Daoy (cell line): ENCODE measurements at places on chromosomes 1 and 21. TPM values are rescaled to one million over a fixed set of nuclear protein-coding genes. Genes with fewer than 3 reads are reported as not detected.
A peak's percentile ranks its signal among the peaks of the same experiment; 100 is the strongest.

DNA sequence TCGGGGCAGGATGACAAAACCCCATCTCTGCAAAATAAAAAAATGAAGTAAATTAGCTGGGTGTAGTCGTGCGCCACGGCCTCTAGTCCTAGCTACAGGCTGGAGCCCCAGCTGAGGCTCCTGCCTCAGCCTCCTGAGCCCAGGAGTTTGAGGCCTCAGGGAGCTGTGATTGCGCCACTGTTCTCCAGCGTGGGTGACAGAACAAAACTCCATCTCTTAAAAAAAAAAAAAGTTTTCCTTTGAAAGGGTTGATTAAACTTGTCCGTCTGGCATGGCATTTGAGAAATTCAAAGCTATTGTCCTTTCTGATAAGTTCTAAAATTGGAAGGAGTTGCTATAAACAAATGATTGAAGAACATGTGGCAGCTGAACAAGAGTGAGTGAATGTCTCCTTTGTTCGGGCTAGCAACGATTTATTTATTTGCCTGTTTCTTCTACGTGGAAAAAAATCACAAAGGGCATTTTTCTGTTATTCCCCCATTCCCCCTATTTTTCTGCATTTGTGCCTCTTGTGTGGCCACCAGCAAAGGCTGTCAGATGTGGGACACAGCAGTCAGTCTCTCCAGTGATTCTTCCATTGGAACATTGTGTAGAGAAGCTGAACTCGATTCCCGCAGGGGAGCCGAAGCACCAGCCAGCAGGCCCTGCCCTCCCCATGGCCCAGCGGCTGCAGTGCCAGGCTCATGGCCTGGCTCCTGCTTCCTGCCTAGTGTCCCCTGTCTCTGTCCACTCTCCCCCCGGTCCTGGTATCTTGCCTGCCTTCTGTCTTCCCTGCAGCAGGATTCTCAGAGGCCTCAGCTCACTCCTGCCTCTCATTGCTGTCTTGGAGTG, 21.5 kb upstream of the PWP2 start:
- no peak for DNase-seq

GRCh38 chr21:29193072-29193471, 62.6 kb downstream of the MAP3K7CL start:
- no peak for DNase-seq

GRCh38 chr1:50123071-50123470, 14.4 kb downstream of the ELAVL4 start:
- no peak for DNase-seq

DNA sequence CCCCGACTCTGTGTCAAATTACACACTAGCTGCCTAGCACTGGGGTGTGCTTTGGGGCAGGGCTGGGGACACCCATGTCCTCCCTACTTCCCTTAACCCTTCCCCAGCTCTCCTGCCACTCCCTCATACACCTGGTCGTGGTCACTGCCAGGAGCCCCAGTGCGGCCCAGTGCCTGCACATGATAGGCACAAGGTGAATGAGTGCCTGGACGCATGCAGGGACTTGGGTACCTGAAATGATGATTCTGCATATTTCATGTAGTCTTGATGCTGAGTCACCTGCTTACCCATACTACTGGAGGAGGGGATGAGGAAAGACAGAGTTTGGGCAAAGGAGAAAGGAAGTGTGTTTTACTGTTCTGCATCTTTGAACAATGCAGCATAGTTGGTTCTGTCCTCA, 1.5 kb upstream of the VANGL2 start:
- no peak for DNase-seq

DNA sequence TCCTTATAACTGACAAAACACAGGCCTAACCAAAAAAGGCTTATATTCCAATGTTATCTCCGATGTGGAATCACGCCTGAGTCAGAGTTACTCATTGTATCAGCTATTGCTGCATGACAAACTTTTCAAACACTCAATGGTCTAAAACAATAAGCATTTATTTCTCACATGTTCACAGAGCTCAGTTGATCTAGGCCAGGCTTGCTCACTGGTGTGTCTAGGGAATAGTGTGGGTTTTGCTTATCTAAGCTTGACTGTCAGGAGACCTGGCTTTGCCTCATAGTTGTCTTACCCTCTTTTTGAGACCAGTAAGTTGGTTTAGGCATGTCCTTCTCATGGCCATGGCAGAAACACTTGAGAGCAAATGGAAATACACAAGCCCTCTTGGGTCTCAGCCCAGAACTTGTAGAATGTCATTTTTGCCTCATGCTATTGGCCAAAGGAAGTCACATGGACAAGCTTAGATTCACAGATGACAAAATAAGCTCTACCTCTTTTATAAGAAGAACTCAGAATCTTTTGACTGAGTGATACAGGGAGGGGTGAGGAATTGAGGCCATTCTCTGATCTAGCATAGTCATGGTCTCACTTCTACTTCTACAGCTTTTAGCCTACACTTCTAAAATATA, 130.8 kb downstream of the HMCN1 start:
- DNase-seq, result peak; percentile 90

DNA sequence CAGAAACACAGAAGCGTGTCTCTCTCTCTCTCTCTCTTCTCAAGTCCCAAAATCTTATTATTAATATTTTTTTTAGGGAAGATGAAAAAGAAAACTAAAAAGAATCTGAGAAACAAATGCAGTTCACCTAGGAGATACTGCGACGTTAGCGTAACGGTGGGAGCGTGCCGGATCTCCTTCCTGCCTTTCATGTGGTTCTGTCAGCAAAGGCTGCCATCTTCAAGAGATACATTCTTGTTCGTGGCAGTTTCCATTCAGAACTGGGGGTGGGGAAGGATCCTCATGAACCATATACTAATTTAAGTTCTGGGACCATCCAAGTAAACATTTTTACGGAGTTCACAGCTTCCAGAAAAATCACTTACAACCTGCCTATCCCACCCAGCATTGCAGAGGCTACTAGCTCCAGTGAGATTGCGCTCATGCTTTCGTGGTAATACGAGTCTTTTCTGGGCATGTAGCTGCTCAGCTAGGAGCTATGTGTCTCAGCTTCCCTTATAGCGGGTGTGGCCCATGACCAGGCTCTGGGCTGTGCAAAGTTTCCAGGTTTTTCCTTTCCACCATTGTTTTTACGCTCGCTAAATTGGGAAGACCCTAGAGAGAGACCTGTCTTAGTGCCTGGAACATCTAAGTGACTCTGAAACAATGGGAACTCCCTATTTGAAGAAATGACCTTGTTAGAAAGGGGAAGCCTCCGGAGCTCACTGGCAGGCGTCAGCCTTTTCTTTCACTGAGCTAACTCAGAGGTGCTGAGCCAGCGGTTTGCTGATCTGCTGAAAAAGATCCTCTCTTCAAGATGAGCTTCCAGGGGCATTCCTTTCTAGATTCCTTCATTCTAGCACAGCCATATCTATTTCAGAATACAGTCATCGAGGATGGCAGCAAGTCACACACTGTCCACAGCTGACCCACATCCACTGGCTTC, 17.3 kb downstream of the SLAMF1 start:
- DNase-seq, result no peak

- DNase-seq, result peak; percentile 81
Measured at GRCh38 chr1:156082309-156083091, at the start of gene MEX3A. TSS of gene MEX3A (minus strand) at chr1:156082465. CDS start at chr1:156081998, 467 bp downstream.

GRCh38 chr1:113531321-113531720, 141.0 kb downstream of the MAGI3 start:
- DNase-seq, result no peak

DNA sequence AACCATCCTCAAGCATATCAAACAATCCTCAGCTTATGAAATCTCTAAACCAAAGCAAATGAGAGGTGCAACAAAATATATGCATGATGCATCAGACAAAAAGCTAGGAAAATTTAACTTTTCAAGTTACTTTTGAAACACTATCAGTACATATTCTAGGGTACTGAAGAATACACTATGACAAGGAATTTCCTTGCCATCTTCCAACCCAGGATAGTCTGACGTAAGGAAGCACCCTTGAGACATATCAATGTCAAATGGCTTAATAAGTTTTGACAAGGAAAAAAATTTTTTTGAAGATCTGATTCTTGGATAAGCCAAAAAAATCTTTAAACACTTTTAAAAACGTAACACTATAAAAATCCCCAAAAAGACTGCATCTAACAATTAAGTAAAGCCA, 64.9 kb downstream of the KIFAP3 start:
- no peak for DNase-seq

DNA sequence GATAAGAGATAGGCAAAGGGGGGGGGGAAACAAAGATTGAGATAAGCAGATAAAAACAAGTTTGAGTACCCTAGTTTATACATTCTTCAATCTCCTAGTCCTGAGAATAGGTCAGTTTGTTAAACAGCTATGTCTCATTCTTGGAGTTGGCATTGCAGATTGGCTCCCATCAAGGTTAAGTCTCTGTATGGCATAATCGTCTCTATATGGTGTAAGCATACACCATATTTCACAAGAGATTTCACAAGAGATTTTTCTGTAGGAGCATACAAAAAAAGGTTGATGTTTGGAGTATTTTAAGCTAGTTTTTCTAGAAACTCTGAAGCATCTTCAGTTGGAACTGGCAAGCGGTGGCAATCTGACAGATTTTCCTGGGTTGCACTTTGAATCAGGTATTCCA, 35.8 kb downstream of the NCAM2 start:
- DNase-seq, result no peak

- DNase-seq, result no peak
Measured at GRCh38 chr1:112937070-112937469, 18.9 kb downstream of the SLC16A1 start.

DNA sequence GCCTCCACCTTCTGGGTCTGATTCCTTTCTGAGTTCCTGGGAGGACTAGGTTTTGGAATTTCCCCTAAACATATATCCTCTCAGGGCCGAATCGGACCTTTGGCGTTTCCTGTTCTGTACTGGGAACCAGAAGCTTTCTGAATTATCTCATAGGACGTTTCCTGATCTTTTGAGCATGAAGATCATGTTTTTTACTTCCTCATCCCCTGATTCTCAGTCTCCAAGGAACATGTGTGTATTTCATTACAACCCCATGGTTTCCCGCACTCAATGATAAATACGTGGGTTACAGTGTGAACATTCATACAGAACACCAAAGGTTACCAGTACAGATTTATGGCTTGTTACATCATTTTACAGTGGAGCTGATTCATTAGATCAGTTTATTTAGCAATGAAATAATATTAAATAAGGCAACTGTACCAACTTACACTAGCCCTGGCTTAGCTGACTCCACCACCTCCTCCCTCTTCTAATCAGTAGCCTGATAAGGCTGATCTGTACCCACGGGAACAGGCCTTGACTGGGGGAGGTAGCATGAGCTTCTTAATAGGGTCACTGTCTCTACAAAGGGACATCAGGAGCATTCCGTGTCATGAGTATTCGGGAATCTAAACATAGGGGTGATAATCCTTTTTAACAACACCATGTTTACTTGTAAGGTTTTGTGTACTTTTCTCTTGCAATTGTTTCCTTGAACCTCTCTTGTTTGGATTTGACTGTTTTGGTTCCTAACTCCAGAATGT, 57.8 kb upstream of the ERRFI1 start:
- DNase-seq, result peak; percentile 62

- peak; percentile 80 for DNase-seq
Measured at GRCh38 chr1:218380125-218380977, 35.2 kb downstream of the TGFB2 start.

GRCh38 chr1:106861110-106861509, 195.4 kb upstream of the PRMT6 start:
- no peak for DNase-seq

GRCh38 chr1:192104852-192105251, 53.4 kb upstream of the RGS18 start:
- DNase-seq, result no peak

GRCh38 chr1:229951856-229952534, 115.0 kb upstream of the GALNT2 start:
- no peak for DNase-seq

DNA sequence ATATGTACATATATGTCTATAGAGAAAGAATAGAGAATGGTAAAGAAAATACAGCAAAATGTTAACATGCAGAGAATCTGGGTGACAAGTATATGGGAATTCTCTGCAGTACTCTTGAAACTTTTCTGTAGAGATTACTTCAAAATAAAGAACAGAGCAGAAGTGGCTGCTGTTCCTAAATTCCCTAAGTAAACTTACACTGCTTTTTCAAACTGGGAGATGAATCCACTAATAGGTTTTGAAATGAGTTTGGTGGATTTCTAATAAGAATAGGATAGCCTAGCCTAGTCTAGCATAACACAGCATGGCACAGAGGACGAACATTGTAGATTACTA, 450 bp upstream of the CR2 start:
- DNase-seq, result no peak

- DNase-seq, result no peak
Measured at GRCh38 chr1:182993746-182994145, 29.5 kb upstream of the LAMC1 start.

DNA sequence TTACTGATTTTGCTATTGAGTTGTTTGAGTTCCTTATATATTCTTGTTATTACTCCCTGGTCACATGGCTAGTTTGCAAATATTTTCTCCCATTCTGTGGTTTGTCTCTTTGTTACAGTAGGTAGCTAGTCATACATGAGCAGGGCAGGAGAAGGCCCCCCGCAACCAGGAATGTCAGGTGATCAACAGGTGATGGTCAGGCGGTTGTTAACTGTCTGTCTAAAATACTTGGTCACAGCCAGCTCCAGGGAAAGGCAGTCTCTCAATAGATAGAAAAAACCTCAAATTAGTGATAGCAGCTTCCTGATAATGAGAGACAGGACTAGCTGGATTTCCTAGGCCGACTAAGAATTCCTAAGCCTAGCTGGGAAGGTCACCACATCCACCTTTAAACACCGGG, 217.9 kb downstream of the RHOU start:
- DNase-seq, result no peak

- DNase-seq, result no peak
Measured at GRCh38 chr1:81111818-81112217, 688.9 kb upstream of the ADGRL2 start.

DNA sequence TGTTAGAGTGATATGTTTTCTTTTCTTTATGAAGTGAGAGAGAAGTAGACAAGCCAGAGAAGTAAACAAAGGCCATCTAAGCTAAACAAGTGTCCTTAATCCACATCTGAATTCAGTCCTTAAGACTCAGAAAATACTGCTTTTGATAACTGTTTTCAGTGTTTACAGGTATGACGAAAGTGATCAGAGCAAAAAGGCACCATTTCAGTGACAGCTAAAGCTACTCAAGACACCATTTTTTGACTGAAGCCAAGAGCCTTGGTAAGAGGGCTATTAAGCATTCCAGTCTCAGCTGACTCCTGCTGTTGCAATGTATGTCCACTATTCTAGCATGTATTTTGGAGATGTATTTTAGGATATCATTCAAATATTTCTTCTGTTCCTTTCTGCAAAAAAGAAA, 4.1 kb downstream of the KMO start:
- DNase-seq, result no peak

GRCh38 chr21:15718711-15719110, 11.1 kb upstream of the USP25 start:
- no peak for DNase-seq

PGLYRP4 gene
- not detected in 2 replicates for total RNA-seq

CELA2B gene
- not detected in 2 replicates for total RNA-seq

GREM2 gene
- not detected in 2 replicates for total RNA-seq

UBASH3A gene
- 0.18 TPM in 1 of 2 replicates, not detected in the other for total RNA-seq

AGT gene
- not detected in 2 replicates for total RNA-seq

CTSK gene
- 0.39 and 5.8 TPM in 2 replicates for total RNA-seq

KCNJ15 gene
- total RNA-seq, result 35.4 and 44.6 TPM in 2 replicates

HRNR gene
- not detected in 2 replicates for total RNA-seq

AIM2 gene
- total RNA-seq, result 3.9 and 5.3 TPM in 2 replicates
